Cerebellum (tissue), 4 donors: ENCODE measurements at places on chromosomes 6 and 20. TPM values are rescaled to one million over a fixed set of nuclear protein-coding genes. Genes with fewer than 3 reads are reported as not detected.

ISM1 gene
- total RNA-seq, result 0.54 TPM

DNA sequence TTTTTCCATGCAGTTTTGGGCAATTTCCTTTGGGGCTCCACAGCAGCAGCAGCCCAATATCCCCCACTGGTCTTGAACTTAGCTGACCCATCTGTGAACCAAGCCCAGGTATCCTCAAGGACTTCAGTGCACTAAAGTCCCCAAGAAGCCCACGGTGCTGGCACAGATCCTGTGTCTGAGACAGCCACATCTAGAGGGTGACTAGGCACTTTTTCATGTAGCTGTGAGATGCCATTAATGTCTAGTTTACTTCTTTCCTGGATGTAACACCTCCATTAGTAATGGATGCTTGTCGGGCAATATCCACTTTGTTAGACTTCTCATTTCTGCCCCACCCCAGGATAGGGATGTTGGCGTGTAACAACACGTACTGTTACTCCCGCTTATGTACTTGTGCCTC lies 176.2 kb upstream of the PROKR2 start:
- no peak for DNase-seq

GRCh38 chr6:131936156-131936555 lies 15.0 kb downstream of the CCN2 start:
- DNase-seq, result no peak

GRCh38 chr6:64777941-64778785 lies 928.9 kb downstream of the EYS start:
- DNase-seq, result no peak

GRCh38 chr6:147262946-147263345 lies 58.7 kb downstream of the STXBP5 start:
- DNase-seq, result no peak

GRCh38 chr20:58492074-58492718 lies 23.0 kb downstream of the APCDD1L start:
- DNase-seq, result no peak
